ENCODE measurements at places on chromosomes 6 and 20.

DNA sequence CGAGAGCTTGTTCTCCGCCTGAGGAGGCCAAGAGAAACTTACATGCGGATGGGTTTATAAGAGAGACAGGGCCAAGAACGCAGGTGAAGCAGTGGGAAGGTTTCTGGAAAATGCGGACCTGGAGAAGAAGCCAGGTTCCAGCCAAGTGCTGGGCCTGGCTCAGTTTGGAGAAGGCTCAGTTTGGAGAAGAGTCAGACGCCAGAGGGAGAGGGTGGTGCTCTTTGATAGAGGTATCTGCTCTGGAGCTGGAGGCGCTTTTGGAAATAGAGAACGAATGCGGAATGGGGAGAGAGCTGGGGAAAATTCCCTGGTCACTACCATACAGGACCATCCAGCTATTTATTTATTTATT, 753 bp downstream of the RSPH9 start:
- DNase-seq, result no peak

DNA sequence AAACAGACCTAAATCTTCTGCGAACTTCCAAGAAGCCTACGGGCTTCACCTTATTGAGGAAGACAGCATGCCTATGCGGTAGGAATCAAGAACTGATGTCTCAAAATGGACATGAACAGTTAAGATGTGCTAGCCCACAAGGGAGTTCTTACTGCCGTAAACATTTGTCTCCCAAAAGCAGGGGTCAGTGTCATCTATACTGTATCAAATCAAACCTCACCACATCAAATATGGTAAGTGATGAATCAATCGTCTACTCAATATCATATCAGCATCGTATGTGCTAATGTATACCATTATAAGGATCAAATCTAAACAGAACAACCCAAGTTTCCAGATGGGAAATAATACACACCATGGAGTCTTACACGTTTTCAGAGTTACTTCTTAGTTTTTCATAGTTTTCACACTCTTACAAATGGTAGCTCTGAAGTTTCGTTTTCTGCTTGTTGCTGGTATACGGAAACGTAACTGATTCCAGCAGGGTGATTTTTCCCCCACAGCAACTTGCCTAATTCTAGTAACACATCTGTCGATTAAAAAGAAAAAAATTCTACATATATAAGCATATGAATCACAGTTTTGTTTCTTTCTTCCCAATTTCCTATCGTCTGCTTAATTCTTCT, 12.6 kb downstream of the RRBP1 start:
- no peak for DNase-seq

DNA sequence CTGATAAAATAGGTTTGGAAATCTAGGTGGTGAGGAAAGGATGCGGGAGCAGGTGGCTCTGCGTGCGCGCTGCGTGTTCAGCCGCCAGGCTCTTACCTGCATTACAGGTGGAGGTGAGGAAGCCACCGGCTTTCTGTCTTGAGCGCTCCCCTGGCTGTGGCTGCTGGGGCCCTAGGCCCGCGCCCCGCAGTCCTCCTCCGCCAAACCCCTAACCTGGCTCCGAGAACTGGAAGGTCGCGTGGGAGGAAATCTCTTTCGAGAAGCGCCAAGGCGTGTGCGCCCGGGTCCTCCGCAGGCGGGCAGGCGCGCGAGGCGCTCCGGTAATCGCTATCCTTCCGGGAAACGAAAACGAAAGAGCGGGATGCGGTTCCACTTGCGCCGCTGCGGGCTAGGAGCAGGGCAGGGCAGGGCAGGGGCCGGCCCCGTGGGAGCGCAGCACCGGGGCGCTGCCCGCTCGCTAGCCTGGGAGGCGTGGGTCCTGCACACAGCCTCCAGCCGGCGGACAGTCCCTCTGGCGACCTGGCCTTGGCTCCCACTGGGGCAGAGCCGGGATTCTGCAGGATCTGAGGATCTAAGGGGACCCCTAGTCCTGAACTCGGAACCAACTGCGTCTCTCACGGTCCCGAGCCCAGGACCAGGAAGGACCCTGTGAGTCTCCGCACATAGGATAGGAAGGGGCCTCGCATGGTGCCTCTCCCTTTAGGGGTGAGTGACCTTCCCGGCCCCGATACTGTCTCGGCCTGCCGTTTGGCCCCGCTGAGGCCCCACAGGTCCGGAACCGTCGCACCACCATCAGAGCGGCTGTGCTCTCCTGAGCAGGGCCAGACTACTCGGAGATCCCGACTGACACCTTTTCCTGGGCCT, at the start of gene ETV7:
ETV7 (minus strand) TSS at position 230 of the 864 bp plus-strand sequence; CDS start at position 102, 128 bp downstream.
- peak; percentile 30 for DNase-seq

- no peak for DNase-seq
Observed at GRCh38 chr6:56671160-56671559, 28.5 kb upstream of the DST start.

GRCh38 chr20:53677447-53678314, 84.0 kb upstream of the ZNF217 start:
- DNase-seq, result peak; percentile 25
